ENCODE measurements at places on chromosomes 5 and 9.

DNA sequence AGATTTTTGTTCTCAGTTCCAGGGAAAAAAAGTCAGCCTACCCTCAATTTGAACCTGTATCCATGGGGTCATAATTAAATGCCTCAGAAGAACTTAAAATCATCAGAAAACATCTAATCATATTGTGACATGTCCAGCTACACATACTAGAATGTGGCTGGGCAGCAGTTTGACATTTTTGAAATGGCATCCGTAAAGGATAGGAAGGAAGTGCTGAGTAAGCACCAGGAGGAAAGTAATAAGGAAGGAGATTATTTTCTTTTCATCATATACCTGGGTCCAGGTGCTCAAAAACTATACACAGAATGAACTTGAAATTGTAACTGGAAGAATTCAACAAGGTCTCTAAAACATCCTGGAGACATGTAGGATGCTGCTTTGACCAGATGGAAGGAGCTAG lies 116.9 kb upstream of the RAI14 start:
- DNase-seq: no peak

DNA sequence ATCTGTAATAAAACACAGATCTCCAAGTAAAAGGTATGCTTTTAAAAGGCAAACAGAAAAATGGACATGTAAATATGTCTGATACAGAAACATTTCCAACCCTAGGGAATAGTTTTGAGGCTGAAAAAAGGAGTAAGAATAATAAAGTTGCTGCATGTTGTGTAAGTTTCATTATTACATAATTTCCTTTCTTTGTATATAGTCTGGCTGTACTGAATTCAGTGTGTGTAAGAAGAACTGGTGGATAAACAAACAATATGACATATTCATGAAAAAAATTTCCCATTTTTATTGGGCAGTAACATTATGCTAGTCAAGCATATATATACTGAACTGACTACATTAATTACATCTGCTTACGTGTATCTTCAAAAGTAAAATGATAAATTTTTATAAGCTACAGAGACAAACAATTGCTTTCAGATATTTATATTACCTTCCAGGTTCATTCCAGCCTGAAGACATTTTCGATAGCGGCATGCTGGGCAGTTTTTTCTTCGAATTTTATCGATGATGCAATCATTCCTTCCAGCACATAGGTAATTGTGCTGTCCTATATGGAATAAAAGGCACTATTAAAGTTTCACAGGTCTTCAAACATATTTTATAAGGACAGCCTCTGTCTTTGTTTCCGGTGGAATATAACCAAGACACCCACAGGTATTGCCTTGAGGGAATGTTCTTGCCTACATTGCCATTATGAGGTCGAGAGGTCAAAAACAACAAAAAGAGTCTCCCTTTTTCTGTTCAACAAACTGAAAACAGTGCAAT lies 93.6 kb downstream of the NR3C1 start:
- peak; percentile 59 for DNase-seq

- DNase-seq: no peak
Observed at GRCh38 chr9:115880221-115880885, 273.2 kb upstream of the PAPPA start.

DNA sequence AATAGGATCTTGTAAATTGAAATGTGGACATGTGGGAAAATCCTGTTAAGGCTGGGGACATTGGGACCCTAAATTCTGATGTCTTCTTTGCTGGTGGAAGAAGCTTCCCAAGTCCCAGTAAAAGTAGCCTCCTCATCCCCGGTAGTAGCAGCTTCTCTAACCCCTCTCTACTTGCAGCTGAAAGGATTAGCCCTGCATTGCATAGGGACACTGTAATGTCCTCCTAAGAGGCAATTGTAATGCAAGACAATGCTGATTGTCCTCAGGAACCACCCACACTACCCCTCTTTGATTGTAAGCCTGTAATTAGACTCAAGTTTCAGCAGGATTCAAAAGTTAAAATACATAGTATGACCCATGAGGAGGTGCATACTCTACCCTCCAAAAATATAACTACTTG lies 1938.4 kb upstream of the C9orf72 start:
- DNase-seq: no peak

DNA sequence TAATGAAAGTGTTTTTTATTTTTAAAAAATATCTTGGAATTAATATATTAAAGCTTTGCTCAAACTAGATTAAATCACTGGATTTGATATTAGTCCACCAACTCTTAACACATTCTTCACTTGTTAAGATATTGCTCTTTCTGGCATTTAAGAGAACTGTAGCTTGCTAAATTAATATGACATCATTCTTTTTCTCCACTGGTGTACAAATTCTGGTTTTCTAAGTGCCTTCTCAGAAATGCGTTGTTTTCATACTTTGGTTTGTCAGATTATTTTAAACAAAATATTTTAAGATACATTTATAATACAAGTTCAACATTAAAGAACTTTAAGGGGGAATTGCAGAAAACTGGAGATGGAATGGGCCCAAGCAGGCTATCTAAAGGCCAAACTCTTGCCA lies 87.6 kb upstream of the IFNE start:
- DNase-seq: no peak

GRCh38 chr5:179816796-179817469 lies 3.8 kb upstream of the SQSTM1 start:
- DNase-seq: peak; percentile 11

DNA sequence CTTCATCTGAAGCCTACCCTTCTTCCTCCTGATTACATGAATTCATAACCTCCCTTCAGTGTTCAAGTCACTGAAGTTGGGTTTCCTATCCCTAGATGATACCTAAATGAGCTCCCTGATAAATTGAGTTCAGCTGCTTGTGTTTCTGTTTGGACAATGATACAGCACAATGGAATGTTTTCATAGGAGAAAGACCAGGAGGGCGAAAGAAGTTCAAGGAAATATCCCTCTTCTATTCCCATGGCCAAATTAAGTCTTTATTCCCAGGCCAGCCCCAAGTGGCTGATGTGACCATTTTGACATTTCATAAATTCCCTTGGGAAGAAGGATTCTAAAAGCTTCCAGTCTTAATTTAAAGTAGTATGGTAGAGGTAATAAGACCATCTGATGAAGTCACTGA lies 555.8 kb upstream of the CLINT1 start:
- DNase-seq: no peak

DNA sequence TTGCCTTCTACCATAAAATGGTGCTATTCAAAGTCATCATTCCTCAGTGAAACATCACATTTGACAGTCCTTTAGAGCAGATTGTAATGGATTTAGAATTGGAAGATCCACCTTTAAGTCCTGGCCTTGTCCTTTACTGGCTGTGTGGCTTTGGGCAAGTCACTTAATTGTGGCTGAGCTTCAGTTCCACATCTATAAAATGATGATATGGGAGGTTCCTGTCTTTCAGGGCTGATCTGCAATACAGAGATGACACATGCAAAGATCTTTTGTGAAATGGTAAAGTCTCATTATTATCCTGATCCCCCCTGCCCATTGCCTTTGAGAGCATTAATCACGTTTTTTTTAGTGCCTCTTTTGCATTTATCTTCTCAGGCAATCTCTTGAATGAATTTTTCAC lies 58.2 kb downstream of the ZFAND5 start:
- DNase-seq: peak; percentile 85

DNA sequence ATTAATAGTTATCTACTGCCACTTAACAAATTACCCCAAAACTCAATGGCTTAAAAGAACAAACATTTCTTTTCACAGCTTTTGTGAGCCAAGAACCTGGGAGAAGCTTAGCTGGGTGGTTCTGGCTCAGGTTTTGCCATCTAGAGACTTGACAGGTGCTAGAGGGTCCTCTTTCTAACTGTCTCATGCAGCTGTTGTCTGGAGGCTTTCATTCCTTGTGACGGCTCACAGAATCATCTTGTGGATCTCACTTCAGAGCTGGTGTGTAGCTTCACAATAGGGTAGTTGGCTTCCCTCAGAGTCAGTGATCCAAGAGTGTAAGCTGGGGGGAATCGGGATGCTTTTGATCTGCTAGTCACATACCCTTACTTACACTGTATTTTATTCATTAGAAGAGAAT lies 81.2 kb upstream of the APC start:
- no peak for DNase-seq

- DNase-seq: peak; percentile 54
Observed at GRCh38 chr5:128472036-128472435, 66.0 kb downstream of the FBN2 start.

DNA sequence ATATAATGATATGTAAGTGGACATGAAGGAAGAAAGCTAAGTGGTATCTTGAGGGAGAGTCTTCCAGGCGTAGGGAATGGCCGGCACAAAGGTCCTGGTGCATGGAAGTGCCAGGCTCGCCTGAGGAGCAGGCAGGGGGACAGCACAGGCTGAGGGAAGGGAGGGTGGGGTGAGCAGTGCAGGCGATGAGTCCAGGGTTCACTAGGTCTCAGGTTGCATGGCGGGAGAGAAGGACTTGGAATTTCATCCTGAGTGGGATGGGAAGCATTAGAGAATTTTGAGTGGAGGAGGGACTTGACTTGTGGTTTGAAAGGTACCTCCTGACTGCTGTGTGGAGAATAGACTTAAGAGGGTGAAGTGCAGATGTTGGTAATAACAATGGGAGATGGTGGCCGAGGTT lies 268.9 kb downstream of the ARHGEF28 start:
- DNase-seq: no peak

DNA sequence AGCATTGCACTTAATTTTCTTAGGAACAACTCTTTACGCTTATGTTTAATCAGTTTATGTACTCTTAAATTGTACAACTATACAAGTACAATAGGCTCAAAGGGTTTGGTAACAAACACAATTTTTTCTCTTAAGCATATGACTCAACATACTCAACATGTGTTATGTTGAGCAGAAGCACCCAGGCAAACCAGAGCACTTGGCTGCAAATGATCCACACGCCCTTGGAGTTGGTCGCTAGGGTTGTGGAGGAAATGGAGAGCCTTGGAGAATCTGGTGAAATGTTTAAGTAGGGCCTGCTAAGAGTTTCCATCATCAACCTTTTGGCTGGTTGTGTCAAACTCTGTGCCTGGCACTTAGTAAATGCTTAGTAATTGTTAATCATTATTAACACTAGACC lies 25.1 kb upstream of the MIER3 start:
- DNase-seq: no peak

- no peak for DNase-seq
Observed at GRCh38 chr9:85599540-85600105, 142.1 kb downstream of the AGTPBP1 start.

DNA sequence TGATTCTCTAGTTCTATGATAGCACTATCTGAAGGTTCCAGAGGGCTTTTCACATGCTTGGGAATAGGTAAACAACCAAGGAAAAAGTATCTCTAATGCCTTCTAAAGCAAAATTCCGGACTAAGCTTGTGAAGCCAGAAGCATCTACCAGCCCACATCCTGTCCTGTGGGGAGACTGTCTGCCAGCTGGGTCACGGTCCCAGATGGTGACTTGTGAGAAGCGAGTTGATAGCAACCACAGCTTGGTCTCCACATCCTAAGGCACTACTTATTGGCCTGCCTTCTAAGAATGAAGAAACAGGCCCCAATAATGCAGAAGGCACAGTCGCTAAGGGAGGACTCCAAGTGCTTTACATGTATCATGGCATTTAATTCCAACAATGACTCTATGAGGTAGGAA lies 184.1 kb upstream of the ADRA1B start:
- DNase-seq: no peak

DNA sequence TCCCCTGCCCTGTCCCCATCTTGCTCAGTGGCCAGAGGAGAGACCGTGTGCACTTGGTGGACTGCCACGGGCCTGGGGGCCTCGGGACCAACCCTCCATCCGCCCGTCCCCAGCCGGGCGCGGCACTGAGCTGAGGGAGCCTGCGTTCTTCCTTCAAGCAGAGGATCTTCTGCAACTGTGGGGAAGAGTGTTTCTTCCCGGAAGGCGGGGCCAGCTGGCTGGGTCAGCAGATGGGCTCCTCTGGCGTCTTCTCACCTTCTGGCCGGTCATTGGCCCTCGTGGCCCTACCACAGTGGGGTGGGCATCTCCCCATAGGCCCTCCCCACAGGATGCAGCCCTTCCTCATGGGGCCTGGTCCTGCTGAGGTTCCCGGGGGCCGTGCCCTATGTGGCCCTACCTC lies 17.4 kb downstream of the RXRA start:
- DNase-seq: peak; percentile 71

DNA sequence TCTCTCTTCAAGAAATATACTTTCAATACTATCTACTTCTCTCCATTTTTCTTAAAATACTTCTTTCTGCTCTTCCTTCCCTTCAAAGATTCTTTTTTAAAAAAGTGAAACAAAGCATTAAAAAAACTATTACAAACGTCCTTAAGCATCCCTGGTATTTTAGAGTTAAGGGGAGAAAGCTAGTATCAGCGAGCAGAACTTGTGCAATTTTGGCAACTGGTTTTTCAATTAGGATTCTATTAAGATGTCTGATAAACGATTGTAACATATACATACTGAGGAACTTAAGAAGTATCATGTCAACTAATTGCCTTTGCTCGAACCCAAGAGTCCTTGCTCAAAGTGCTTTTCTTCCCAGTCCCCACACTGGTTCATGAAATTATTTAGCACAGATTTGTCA lies 459.2 kb downstream of the BNC2 start:
- no peak for DNase-seq

- no peak for DNase-seq
Observed at GRCh38 chr5:81819556-81820317, 68.8 kb upstream of the SSBP2 start.

- no peak for DNase-seq
Observed at GRCh38 chr5:135494196-135494595, 41.6 kb downstream of the NEUROG1 start.

DNA sequence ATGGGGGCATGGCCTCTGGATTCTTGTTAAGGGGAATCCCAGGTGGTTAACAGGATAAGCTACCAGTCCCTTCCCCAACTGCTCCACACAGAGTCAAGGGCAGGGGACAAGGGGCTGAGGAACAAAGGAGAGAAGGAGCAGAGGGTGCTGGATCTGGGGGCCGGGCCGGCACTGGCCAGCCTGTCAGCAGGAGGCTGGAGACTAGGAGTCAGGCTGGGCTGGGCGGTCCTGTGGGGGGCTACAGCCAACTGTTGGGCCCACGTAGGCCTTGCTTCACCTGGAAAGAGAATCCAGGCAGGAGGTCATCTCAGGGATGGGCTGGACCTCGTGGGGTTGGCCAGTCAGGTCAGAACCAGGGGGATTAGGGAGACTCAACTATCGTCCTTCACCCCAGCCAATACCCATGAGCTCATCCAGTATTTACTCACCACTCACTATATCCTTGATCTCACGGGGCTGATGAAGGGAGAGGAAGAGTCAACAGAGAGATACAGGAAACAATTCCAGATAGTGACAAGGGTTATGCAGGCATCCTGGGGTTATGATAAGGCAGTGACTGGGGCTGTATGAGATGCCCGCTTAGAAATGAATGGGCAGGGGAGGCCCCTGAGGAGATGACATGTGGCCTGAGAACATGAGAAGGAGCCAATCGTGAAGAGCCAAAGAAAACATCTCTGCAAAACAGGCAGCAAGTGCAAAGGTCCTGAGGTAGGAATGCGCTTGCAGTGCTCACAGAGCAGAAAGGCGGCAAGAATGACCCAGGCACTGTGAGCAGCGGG lies 47.9 kb upstream of the SLC25A51 start:
- no peak for DNase-seq

DNA sequence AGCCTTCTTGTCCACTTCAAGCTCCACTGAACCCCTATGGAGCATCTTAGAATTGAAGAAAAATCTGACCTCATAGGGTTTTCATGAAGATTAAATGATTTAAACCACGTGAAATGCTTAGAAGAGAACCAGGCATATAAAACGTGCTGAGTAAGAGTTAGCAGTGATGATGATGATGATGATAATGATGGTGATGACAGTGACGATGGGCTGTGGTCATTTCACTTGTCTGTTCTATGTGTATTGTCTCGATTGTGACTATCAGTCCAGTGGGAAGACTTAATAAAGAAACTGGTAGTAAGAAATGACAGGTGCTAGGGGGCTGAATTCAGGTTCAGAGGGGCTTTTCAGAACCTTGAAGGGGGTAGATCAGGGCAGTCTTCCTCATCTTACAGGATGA lies 45.1 kb upstream of the CDKN2AIPNL start:
- no peak for DNase-seq

Measured in inflammatory macrophage (primary cell).